ENCODE measurements at places on chromosomes 11 and 22. TPM values are rescaled to one million over a fixed set of nuclear protein-coding genes. Genes with fewer than 3 reads are reported as not detected.

The B4GALNT4 gene
- total RNA-seq: 2.5 TPM

The NOX4 gene
- 19.8 TPM for total RNA-seq

The PYGM gene
- 0.38 TPM for total RNA-seq

The IGLL1 gene
- not detected for total RNA-seq

The OR56A1 gene
- not detected for total RNA-seq

The KMT2A gene
- total RNA-seq: 27.7 TPM

The HARBI1 gene
- 4.2 TPM for total RNA-seq

The POGLUT3 gene
- 14.5 TPM for total RNA-seq

The MUC2 gene
- under 0.01 TPM for total RNA-seq

The PGM2L1 gene
- total RNA-seq: 22.5 TPM

The SCGB1C1 gene
- total RNA-seq: not detected

The OLFML1 gene
- total RNA-seq: 0.09 TPM

The TYR gene
- total RNA-seq: not detected

The SCGB2A2 gene
- not detected for total RNA-seq

The MAJIN gene
- not detected for total RNA-seq

The PKNOX2 gene
- total RNA-seq: not detected

The ANO1 gene
- total RNA-seq: 0.09 TPM

The PUS3 gene
- total RNA-seq: 12.9 TPM

The POTEH gene
- total RNA-seq: not detected

The MICAL3 gene
- total RNA-seq: 28.5 TPM

The CARNS1 gene
- total RNA-seq: 0.09 TPM

The CRKL gene
- 40.7 TPM for total RNA-seq

The GGTLC3 gene
- not detected for total RNA-seq

The OR8A1 gene
- total RNA-seq: not detected

The RTN3 gene
- total RNA-seq: 44.2 TPM

The JAML gene
- 0.19 TPM for total RNA-seq

The MAPK8IP1 gene
- total RNA-seq: 4.5 TPM

The TPBGL gene
- not detected for total RNA-seq

The ZNHIT2 gene
- 7.1 TPM for total RNA-seq
